ENCODE measurements at places on chromosomes 5 and 9.

DNA sequence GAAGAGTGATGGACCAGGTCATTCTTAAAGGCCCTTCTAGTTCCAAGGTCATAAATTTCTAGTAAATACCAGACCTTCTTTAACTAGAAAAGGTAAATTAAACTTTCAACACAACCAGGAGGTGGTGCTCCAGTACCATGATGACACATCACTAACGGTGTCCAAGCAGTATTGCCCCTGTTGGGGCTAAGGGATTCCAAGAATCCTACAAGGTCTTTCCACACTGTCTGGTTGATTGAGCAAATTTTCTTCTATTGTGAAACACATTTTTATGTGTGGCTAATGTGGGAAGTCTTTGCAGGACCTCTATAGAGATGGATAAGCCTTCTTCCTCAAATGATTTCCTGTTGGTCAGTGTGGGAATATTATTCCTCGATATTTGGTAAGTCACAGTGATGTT lies 459.6 kb upstream of the PAPPA start:
- no peak for DNase-seq

GRCh38 chr9:89884356-89885083 lies 279.7 kb downstream of the GADD45G start:
- DNase-seq, result no peak

DNA sequence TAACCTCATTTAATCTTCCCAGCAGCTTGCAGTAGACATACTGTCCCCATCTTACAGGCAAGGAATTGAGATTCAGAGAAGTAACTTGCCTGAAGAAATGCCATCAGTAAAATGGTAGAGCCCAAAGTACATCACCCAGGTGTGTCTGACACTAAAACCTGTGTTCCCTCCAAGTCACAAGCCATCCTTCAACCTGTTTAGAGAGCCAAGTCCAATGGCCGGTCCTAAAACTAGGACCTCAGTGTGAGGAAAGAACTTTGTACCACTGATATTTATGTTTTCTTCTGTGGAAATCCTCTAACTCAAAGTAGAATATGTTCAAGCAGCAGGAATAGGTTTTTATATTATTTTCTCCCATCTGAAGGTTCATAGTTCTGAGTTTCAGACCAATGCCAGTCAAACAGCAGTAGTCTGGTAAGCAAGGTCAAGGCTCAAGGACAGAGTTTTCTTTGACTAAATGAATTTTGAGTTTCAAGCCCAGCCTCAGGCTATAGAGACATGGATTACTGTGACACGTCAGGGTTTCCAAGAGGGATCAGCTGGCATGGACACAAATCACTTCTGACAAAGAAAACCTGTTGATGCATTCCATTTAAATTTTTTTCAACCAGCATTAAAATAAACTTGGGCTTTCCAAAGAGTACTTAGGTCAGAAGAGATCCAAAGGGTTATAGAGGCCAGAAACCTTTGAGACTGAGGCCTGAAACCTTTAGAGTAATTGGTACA lies 80.9 kb upstream of the PLPP6 start:
- no peak for DNase-seq

GRCh38 chr9:121958530-121958929 lies 134.6 kb downstream of the TTLL11 start:
- no peak for DNase-seq

GRCh38 chr9:18939943-18940342 lies 93.1 kb downstream of the SAXO1 start:
- DNase-seq, result no peak

GRCh38 chr5:54324651-54325271 lies 14.4 kb upstream of the ARL15 start:
- DNase-seq, result no peak

DNA sequence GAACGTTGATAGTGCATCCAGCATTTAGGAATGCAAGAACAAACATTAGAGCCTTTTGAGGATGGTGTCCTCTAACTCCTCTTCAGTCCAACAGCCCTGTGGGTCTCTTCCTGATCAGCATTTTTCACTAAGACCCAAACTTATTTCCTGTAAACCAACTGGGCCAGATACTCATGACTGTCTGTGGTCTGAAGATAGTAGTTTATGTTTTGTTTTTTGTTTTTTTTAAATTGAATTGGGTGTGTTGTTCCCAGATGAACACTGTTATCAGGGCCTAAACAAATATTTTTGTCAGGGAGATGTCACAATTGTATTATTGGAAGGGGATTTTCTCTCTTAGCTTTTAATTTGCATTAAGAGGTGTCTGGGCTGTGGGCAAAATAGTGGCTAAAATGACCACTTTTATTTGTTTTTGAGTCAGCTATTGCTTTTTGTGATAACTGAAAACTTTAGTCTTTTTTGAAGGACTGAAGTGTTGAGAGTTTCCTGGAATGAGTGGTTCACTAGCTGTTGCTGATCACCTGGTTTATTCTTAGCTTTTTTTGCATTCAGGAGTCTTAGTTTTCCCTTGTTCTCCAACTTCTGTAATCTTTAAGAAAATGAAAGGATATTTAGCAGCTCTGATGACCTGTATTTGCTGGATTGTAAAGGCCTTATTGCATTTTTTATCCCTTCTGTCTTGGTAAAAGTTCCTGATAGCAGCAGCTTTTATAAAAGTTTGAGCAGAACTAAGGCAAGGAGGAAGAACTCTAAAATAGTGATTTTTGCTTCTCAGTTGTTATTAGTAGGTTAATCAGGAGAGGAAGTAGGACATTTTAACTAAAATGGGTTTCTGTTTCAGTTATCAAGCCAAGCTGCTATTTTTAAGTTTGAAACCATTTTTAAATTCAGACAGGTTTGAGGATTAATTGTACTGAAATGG lies 5.5 kb downstream of the MAN2A1 start:
- no peak for DNase-seq

- DNase-seq, result peak; percentile 88
These were observed 125.1 kb downstream of the C9orf50 start for GRCh38 chr9:129495620-129496472.

GRCh38 chr5:94389515-94389899 lies 228.9 kb downstream of the KIAA0825 start:
- DNase-seq, result no peak

- peak; percentile 44 for DNase-seq
These were observed 40.6 kb upstream of the MAP1B start for GRCh38 chr5:72066705-72067107.

- no peak for DNase-seq
These were observed 114.5 kb downstream of the FGF1 start for GRCh38 chr5:142571371-142571770.

DNA sequence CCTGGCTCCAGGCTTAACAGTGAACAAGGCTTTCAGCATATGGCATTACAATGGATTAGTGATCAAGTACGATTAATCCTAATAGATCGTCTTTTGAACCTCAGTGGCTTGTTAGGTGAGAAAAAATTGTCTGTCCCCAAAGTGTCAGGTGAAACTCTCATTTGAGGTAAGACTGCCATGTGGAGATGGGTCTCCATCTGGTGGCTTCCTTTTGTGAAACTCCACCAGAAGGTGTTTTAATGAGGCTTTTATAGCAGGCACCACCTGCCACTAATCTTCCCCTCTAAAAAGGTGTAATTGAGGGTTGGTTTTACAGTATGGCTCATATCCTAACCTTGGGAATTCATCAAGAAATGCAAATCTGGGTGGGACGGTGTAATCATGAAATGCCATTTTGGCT lies 471.1 kb upstream of the MPDZ start:
- DNase-seq, result no peak

GRCh38 chr5:112087222-112087621 lies 330.2 kb upstream of the NREP start:
- DNase-seq, result no peak

DNA sequence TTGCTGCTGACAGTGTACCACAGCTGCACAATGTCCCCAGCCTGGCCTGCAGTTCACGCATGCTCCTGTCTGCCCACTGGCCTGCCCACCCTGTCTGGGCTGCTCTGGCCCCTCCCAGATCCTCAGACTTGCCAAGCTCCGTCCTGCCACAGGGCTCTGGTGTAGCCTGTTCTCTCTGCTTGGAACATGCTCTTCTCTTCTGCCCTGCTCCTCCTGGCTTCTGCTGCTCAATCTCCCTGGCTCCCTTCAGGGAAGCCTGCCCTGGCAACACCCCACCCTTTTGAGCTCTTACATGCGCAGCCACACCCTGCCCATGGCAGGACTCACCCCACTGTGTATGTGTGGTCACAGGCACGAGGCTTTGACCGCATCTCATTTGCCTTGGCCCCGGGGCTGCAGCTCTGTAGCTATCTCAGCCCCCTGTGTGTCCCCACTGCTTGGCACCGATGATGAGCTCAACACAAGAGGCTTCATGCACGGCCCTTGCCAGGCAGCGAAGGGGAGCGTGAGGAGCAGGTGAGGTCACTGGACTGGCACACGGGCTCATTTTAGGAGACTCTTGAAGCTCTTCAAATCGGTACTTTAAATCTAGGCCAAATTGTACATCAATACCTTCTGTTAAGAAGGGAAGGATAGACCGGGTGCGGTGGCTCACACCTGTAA lies 20.4 kb upstream of the BRD3 start:
- DNase-seq, result no peak

- no peak for DNase-seq
These were observed 89.5 kb downstream of the EPB41L4A start for GRCh38 chr5:112329419-112330090.

DNA sequence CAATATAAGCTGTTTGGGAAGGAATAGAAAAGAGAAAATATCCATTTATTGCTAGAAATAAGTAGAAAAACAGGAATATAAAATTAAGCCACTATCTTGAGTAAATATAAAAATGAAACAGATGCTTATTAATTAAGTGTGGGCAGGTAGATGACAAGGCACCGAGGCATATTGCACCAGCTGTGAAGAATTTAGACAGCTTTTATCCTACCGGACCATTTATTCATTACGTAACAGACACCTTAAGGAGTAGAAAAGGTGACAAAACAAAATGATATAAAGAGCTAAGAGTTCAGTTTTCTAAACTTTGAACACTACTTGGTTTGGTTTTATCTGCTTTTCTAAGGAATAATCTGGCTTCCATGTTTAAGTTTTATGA lies 404.1 kb downstream of the PTPRD start:
- no peak for DNase-seq

GRCh38 chr9:129252937-129253802 lies 75.1 kb upstream of the IER5L start:
- DNase-seq, result no peak

Data from LoVo (cell line).